ENCODE measurements at places on chromosomes 2 and 18. TPM values are rescaled to one million over a fixed set of nuclear protein-coding genes. Genes with fewer than 3 reads are reported as not detected.
A peak's percentile ranks its signal among the peaks of the same experiment; 100 is the strongest.

ERFE gene
- 0.88 TPM for total RNA-seq

ASB18 gene
- under 0.01 TPM for total RNA-seq

NTSR2 gene
- not detected for total RNA-seq

WNT10A gene
- total RNA-seq, result not detected

SLC39A6 gene
- 133 TPM for total RNA-seq

RALB gene
- total RNA-seq, result 48.5 TPM

GALNT3 gene
- total RNA-seq, result 11.2 TPM

DNA sequence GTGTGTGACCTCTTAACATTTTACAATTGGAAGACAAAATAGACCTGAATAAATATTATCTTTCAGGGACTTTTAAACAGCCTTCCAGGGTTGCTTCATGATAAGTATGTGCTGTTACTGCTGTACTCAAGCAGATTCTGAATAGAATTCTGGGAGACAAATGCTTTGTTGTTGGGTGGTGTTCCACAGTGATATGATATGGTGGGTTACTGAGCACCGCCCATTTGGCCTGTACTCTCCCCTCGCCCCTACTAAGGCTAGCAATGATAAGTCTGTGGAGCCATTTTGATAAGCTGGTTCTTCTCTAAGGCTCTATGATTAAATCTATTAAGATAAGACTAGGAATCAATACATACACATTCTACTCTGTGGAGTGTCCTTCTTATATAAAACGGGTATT is 89.8 kb upstream of the ITGA4 start:
- DNase-seq, result no peak
- no peaks in the 10 kb centered on the region for H3K36me3 ChIP-seq
- no peak overlapping the region for H3K4me3 ChIP-seq
- H3K4me1 ChIP-seq, result peaks cover 8% of the 10 kb centered on the region
- no peaks in the 10 kb centered on the region for H3K27me3 ChIP-seq
- no peak overlapping the region for H3K27ac ChIP-seq

GRCh38 chr2:134246154-134246874 is 7.6 kb upstream of the MGAT5 start:
- no peak overlapping the region for H3K4me3 ChIP-seq
- H3K4me1 ChIP-seq, result peaks cover 11% of the 10 kb centered on the region
- no peaks in the 10 kb centered on the region for H3K36me3 ChIP-seq
- no peak overlapping the region for H3K27ac ChIP-seq
- no peaks in the 10 kb centered on the region for H3K27me3 ChIP-seq

GRCh38 chr2:106537047-106537446 is 49.9 kb downstream of the CD8B2 start:
- H3K27ac ChIP-seq, result no peak overlapping the region
- H3K36me3 ChIP-seq, result no peaks in the 10 kb centered on the region
- no peak overlapping the region for H3K4me3 ChIP-seq
- no peaks in the 10 kb centered on the region for H3K27me3 ChIP-seq

- no peak overlapping the region for H3K27ac ChIP-seq
- DNase-seq, result no peak
- no peak overlapping the region for H3K4me3 ChIP-seq
- peaks cover 12% of the 10 kb centered on the region for H3K27me3 ChIP-seq
Observed at GRCh38 chr2:240195316-240195861, 54.9 kb upstream of the OTOS start.

- peaks cover 7% of the 10 kb centered on the region for H3K27me3 ChIP-seq
- H3K4me1 ChIP-seq, result no peaks in the 10 kb centered on the region
- H3K27ac ChIP-seq, result no peak overlapping the region
- no peaks in the 10 kb centered on the region for H3K36me3 ChIP-seq
- no peak for DNase-seq
- H3K4me3 ChIP-seq, result no peak overlapping the region
Observed at GRCh38 chr2:233991196-233991595, 59.3 kb upstream of the SPP2 start.

DNA sequence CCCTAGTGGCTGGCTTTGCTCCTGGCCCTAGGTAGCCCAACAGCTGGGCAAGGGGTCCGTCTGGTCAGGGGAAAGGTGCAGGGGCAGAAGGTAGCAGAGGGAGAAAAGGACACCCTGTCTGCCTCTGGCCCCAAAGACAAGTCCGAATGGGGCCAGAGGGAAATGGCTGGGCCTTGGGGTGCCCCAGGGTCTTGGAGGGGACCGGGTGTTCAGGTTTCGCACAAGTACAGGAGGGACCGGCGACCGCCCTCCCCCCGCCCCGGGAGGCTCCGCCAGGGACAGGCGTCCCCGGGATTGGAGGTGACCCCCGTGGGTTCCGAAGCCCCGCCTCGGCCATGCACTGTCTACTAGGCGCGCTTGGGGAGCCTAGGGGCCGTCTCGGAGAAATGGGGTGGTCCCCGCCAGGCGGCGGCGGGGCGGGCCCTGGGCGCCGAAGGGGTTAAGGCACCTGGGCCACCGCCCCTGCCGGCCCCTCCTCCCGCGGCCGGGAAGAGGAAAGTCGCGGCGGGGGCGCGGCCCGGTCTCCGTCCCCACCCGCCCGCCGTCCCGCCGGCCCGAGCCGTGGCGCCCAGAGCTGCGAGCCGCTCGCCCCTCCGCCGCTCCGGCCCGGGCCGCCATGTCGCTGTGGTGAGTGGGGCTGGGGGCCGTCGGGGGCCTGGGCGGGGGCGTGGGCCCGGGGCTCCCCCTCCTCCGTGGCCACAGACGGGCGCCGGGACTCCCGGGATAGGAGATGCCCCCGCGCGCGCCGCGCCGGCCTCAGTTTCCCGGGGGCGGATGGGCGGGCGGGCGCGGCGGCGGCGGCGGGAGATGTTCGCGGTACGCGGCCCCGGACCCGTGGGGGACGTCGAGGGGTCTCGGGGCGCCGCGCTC is at the start of gene B3GNT7:
B3GNT7 (plus strand) TSS at position 523 of the 870 bp plus-strand sequence; CDS start at position 617, 94 bp downstream.
- DNase-seq, result peak; percentile 91
- no peak within 1 kb of the TSS for H3K27ac ChIP-seq
- no peak within 1 kb of the TSS for H3K4me3 ChIP-seq
- peaks cover 2% of the 10 kb centered on the region for H3K4me1 ChIP-seq
- H3K27me3 ChIP-seq, result peaks cover 31% of the 10 kb centered on the region

GRCh38 chr2:191626497-191627151 is 51.3 kb upstream of the NABP1 start:
- no peaks in the 10 kb centered on the region for H3K36me3 ChIP-seq
- H3K27ac ChIP-seq, result no peak overlapping the region
- H3K4me3 ChIP-seq, result no peak overlapping the region
- H3K27me3 ChIP-seq, result no peaks in the 10 kb centered on the region
- peak; percentile 2 for DNase-seq

DNA sequence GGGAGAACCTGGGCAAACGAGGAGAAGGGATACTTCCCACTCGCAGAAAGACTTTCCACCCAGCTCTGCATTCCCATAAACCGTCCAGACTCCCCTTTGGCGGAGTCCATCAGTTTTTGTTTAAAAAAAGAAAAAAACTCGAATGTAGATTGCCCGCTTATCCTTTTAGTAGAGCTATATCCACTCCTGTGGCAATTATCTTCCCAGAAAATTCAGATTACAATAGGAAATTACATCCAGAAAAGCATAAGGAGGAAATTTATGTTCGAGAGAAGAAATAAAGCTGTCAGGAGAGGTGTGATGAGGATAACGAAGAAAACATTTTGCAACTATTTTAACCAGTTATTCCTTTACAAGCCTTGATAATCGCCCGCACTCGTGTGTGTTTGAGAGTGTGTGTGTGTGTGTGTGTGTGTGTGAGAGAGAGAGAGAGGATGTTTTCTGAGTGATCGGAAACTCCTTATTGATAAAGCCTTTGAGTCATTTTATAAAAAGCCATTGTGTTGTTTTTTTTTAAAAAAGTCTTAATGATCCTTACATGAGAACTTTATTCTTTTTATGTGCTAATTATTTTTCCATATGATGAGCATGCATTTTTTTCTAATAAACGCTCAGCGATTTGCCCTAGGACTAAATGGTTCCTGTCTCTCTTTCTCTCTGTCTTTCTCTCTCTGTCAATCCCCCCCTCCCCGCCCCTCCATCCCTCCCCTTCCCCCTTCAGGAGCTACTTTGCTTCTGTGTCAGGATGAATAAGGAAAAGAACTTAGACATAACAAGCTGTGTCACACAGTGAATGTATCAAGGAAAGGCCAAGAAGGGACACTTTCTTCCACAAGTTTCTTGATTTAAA is 1.1 kb upstream of the PPP3R1 start:
- peaks cover 27% of the 10 kb centered on the region for H3K4me1 ChIP-seq
- DNase-seq, result peak; percentile 78
- H3K27me3 ChIP-seq, result no peaks in the 10 kb centered on the region
- peak overlapping the region; percentile 92 for H3K4me3 ChIP-seq

- H3K4me3 ChIP-seq, result no peak overlapping the region
- H3K4me1 ChIP-seq, result no peaks in the 10 kb centered on the region
- H3K36me3 ChIP-seq, result no peaks in the 10 kb centered on the region
- H3K27ac ChIP-seq, result no peak overlapping the region
- no peaks in the 10 kb centered on the region for H3K27me3 ChIP-seq
Observed at GRCh38 chr2:44470151-44470550, 108.4 kb downstream of the CAMKMT start.

GRCh38 chr18:48454261-48454757 is 45.1 kb upstream of the ZBTB7C start:
- H3K36me3 ChIP-seq, result no peaks in the 10 kb centered on the region
- H3K4me1 ChIP-seq, result peaks cover 36% of the 10 kb centered on the region
- DNase-seq, result no peak
- H3K27me3 ChIP-seq, result peaks cover 23% of the 10 kb centered on the region

GRCh38 chr2:24471662-24472061 is 19.4 kb upstream of the NCOA1 start:
- H3K36me3 ChIP-seq, result no peaks in the 10 kb centered on the region
- no peaks in the 10 kb centered on the region for H3K27me3 ChIP-seq
- no peak for DNase-seq
- no peaks in the 10 kb centered on the region for H3K4me1 ChIP-seq
- no peak overlapping the region for H3K27ac ChIP-seq

DNA sequence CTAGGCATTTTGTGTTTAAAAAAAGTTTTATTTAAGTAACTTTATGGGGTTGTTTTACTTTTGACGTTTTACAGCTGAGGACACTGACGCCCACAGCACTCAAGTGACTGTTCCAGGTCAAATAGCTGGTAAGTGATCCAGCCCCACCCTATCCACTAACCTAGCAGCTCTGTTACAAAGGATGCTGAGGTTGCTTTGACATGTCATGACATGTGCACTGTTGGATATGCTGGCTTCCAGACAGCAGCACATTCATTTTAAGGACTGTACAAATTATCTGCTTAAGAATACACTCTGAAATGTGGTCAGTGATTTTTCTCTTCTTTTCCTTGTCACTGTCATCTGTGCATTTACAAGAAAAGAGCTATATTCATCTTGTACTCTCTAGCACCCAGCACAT is 417.5 kb downstream of the ZEB2 start:
- H3K27me3 ChIP-seq, result no peaks in the 10 kb centered on the region
- H3K36me3 ChIP-seq, result no peaks in the 10 kb centered on the region
- H3K4me3 ChIP-seq, result no peak overlapping the region

- H3K27me3 ChIP-seq, result no peaks in the 10 kb centered on the region
- no peaks in the 10 kb centered on the region for H3K4me1 ChIP-seq
- no peak overlapping the region for H3K27ac ChIP-seq
- no peak for DNase-seq
- H3K4me3 ChIP-seq, result no peak overlapping the region
Observed at GRCh38 chr2:81163583-81163982, 859.0 kb upstream of the LRRTM1 start.

Data from osteoblast (primary cell).